ENCODE measurements at places on chromosomes 16 and 17.

- no peak for DNase-seq
Measured at GRCh38 chr16:17031484-17032268, 439.1 kb downstream of the XYLT1 start.

DNA sequence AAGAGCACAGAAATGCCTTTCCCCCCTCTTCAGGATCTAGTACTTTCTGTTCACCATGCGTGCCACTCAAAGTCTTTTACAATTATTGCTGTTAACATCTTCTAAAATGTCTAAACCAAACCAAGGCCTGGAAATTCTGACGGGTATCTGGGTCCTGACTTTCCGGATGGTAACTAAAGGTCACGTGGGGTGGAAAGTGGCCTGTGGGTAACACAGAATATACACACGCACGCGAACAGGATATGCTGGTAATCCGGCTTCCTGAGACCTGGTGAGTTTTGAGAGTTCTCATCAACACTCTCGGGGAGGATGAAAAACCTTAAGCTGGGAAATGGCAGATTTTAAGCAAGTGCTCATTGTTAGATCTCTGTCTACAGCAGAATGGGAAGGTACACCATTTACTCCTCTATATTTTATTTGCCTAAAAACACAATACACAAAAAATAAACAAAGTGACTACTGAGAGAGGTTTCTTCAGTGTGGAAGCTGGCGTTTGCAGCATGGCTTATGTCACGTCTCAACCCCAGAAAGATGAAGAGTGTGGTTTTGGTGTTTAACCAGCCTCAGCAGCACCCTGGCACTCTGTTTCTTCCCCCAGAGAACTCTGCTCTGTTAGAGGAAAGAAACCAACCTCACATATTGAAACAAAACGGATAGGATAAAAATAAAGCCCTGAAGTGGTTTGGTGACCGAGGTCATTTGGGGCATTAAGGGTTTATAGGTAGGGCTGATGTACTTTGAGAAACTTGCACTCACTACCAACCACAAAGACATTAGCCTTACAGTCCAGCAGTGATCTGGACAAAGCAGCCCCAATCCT lies 37.3 kb downstream of the SMG6 start:
- DNase-seq: no peak

DNA sequence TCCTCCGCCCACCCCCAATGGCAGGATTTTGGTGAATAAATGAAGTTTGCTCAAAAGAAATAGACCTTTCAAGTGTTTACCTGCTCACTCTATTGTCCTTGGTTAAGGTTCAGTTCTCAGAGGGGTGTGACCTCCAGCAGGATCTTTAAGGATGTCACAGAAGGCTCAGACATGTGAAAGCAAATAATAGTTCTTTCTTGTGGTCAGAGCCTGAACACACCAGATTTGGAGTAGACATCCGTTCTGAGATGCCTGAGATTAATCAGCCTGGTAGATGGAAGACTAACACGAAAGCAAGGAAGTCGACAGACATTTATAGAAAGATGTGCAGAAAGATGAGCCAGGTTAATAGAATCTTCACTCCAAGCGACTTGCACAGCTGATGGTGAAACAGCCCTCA lies 557.9 kb upstream of the CDH11 start:
- DNase-seq: no peak

DNA sequence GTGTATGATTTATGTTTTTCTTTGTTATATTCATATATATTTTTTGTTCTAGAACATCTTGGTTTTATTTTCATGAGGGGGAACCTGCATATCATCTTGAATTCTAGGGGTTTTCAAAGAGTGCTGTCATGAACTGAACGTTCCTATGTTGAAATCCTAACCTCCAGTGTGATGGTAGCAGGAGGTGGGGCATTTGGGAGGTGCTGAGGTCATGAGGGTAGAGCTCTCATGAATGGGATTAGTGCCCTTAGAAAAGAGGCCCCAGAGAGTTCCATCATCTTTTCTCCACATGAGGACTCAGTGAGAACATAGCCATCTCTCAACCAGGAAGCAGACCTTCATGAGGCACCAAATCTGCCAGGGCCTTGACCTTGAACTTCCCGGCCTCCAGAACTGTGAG lies 34.6 kb upstream of the CCDC182 start:
- no peak for DNase-seq

DNA sequence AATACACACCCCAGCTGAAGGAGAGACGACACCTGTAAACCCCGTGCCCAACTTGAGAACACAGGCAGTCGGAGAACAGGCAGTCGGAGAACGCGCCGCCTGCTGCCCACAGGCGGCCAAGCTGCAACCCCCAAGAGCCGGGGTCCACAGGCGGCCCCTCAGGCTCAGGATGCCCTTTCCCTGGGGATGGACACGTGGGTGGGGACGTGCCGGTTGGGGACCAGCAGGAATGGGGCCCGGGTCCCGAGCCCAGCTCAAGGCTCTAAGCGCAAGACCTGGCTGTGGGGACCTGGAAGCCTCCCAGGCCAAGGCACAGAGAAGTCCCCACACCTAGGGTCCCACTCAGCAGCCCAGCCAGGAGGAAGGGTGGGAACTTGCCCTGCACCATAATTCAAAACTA lies 79.5 kb upstream of the GNG13 start:
- no peak for DNase-seq

DNA sequence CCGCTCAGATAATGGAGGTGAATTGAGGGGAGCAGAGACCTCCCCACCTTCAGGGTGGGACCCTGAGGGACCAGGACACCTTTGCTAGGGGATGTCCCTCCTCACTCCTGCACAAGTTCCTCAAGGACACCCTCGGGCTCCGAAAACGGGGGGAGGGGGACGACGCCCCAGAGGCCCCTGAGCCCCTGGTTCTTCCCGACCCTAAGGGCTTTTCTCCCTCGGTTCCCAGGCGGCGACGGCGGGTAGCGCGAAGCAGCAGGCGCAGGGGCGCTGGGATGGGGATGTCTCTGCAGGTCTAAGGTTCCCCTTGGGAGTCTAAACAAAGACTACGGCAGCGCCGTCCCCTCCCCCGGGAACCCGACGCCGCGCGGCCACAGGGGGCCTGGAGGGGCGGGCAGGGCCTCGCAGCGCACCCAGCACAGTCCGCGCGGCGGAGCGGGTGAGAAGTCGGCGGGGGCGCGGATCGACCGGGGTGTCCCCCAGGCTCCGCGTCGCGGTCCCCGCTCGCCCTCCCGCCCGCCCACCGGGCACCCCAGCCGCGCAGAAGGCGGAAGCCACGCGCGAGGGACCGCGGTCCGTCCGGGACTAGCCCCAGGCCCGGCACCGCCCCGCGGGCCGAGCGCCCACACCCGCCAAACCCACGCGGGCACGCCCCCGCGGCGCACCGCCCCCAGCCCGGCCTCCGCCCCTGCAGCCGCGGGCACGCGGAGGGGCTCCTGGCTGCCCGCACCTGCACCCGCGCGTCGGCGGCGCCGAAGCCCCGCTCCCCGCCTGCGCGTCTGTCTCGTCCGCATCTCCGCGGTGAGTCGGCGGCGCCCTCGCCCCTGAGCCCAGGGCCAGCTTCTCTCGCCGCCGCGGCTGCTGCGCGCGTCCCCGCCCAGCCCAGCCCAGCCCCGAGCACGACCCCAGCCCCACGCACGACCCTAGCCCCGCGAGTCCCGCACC lies 36.7 kb upstream of the NDRG4 start:
- no peak for DNase-seq

- DNase-seq: no peak
Measured at GRCh38 chr16:84990782-84991181, 20.6 kb downstream of the ZDHHC7 start.

- no peak for DNase-seq
Measured at GRCh38 chr16:10579575-10579964, 828 bp downstream of the EMP2 start.

DNA sequence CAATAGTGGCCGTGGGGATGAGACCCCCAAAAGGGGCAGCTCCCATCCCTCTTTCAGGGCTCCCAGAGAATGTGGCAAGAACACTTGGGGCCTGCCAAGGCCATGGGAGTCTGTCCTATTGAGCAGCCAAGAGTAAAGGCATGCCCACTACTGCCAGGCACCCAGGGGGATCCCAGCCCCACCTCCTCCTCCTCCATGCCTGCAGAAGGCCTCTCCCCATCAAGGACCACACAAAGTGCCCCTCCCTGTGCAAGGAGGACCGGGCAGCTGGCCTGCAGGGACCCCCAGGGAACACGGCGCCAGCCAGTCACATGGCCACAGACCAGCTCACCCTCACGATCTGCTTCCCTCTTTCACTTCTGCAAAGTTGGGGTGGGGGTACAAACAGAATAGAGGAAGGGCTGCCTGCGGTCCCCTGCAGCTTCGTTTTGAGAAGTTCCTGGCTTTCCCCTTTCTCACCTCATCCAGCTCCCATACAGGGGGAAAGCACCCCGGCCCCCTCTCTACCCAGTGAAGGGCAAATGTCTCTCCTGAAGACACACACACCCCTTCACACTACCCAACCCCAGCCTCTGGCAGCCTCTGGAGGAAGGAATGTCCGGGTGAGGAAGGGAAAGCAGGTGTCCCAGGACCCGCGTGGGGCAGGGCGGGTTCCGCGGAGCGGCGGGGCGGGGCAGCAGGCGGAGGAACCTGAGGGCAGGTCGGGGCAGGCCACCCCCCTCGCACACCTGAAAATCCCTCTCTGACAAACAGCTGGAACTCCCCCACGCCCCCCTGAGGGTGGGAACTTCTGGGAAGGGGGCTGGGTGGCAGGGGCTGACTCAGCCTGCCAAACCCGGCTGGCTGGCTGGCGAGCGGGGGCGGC lies 2.0 kb downstream of the PPP1R9B start:
- no peak for DNase-seq

GRCh38 chr16:15749371-15749770 lies 99.3 kb downstream of the NDE1 start:
- DNase-seq: no peak

DNA sequence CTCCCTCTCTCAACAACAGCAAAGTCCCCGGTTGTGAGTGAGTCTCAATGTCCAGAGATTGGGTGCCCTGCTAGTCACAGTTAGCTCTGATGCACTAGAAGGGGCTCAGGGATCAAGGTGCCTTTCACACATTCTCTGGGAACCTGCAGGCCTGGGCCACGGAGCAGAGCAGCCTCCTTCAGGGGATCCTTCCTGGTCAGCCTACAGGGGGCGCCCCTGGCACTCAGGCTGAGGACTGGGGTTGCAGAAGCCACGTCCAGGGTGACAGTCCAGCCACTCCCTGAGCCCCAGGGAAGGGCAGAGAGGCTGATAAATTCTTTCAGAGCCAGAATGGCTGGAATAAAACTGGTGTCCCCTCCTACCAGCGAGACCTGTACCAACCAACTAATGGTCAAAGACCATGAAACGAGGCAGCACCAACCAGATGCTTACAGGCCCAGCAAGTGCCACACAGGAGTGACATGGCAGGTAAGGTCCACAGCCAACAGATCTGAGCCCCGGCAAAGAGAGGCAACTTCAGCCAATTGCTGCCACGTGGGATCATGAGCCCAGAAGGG lies 43.5 kb downstream of the ST3GAL2 start:
- DNase-seq: no peak

DNA sequence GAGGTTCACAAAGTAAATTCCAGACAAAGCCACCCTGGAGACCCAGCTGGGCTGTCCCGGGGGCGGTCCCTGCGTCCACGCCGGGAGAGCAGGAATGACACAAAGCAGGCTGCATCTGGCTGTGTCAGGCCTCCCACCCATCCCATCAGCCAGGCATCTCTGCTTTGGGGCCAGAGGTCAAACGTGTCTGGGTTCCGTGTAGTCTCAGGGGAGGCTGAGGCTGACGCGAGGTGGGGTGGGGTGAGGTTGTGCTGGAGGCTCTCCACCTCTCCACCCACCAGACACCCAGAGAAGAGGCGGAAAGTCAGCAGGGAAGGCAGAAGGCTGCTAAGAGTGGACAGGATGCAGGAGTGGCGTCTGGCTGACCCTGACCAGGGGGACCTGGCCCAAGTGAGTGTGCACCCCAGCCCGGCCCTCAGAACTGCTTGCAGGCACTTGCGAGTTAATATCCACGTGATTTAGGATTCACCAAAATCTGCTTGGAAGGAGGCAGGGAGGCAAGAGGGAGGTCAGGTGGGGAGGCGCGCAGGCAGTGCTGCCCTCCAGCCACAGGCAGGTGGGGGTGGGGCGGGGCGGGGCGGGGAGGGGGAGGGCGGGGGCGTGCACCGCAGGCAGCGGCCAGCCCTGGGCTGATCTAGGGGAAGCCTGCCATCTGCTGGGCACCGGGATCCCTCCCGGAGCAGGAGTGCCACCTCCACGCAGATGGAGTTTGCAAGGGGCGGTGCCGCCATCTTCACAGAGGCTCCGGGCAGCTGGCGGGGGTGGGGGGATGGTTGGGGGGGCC lies 44.3 kb downstream of the TBC1D16 start:
- DNase-seq: no peak

- no peak for DNase-seq
Measured at GRCh38 chr16:72198771-72199201, 26.8 kb upstream of the PMFBP1 start.

- DNase-seq: peak; percentile 83
Measured at GRCh38 chr17:31596382-31597323, 205.2 kb downstream of the RAB11FIP4 start.

GRCh38 chr16:88451586-88452481 lies 1.2 kb upstream of the ZFPM1 start:
- DNase-seq: no peak

GRCh38 chr16:65788434-65789140 lies 577.9 kb upstream of the CDH5 start:
- no peak for DNase-seq

- DNase-seq: no peak
Measured at GRCh38 chr16:54722210-54722676, 208.4 kb upstream of the IRX5 start.

DNA sequence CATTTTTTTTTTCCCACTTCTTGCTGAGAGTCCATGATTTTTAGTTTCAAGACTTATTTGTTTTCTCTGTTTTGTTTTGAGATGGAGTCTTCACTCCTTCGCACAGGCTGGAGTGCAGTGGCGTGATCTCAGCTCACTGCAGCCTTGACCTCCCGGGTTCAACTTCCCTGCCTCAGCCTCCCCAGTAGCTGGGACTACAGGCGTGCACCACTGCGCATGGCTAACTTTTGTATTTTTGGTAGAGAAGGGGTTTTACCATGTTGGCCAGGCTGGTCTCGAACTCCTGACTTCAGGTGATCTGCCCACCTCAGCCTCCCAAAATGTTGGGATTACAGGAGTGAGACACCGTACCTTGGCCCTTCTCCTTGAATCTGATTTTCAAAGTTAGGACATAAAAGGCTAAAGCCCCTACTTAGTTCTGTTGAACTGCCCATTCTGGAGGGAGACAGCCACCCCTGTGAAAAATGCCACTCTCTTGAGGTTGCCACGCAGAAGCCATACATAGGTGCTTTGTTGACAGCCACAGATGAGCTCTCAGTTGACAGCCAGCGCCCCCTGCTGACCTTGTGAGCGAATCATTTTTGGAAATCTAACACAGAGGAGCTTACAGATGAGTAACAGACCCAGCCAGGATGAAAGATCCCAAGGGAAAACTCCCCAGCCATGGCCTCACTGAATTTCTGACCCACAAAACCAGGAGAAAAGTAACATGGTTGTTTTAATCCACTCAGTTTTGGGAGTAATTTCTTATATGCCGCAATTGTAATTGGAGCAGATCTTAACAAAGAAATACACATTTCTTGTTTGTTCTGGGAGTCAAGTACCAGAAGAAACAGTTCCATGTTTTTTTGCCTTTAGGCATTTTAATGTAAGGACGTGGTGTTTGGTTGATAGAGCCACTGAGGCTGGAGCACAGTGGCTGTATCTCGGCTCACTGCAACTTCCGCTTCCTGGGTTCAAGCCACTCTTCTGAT lies 38.8 kb downstream of the PKD1L3 start:
- peak; percentile 36 for DNase-seq

Data from BJ (cell line).